Posterior vena cava (tissue), 2 donors: ENCODE measurements at places on chromosomes 16 and 17. TPM values are rescaled to one million over a fixed set of nuclear protein-coding genes. Genes with fewer than 3 reads are reported as not detected.
A peak's percentile ranks its signal among the peaks of the same experiment; 100 is the strongest.

The ABCC6 gene
- 0.38 TPM for total RNA-seq

- DNase-seq = peak; percentile 5
Observed at GRCh38 chr16:66295213-66295612, 71.3 kb upstream of the CDH5 start.

DNA sequence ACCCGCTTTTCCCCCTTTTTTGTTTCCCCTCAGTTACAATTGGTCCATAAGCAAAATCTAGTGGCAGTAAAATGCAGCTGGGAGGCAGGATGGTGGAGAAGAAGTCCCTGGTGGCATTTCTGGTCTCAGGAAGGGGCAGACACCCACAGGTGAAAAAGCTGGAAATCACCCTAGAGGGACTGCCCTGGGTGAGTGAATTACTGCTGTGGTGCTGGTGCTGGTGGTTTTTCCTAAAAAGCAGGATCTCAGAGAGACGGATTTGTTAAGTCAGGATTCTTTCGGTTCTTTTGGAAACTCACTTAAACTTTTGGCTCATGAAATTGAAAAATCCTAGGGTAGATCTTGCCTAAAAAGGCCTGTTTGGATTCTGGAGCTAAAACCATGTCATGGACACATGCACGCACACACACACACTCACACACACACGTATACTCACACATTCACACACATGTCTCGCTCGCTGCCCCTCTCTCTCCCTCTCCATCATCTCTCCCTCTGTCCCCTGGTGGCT is 65.8 kb downstream of the NKD1 start:
- no peak for DNase-seq

GRCh38 chr16:58306327-58306726 is 11.5 kb upstream of the PRSS54 start:
- no peak for DNase-seq

The OR4D1 gene
- total RNA-seq = not detected

The CCL2 gene
- total RNA-seq = 155 TPM

GRCh38 chr17:42691021-42691545 is 8.8 kb downstream of the CNTNAP1 start:
- DNase-seq = no peak

DNA sequence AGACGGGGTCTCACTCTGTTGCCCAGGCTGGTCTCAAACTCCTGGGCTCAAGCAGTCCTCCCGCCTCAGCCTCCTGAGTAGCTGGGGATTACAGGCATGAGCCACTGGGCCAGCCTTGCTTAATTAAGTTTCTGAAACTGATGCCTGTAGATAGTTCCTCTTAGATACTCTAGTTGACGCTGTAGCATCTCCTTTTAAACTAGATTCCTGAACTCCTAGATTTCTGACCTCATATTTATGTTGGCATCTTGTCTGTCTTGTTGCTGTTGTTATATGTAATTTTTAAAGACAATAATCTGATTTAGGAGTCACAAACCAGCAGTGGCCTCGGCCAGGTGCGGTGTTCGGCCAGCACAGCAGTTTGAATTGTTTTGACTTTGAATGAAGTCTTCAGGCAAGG is 37.5 kb downstream of the DHRS7B start:
- no peak for DNase-seq

The TLCD2 gene
- 8.2 TPM for total RNA-seq

The NFATC3 gene
- 30.8 TPM for total RNA-seq

- DNase-seq = peak; percentile 98
Observed at GRCh38 chr17:37358830-37359681, 16.7 kb upstream of the C17orf78 start.

DNA sequence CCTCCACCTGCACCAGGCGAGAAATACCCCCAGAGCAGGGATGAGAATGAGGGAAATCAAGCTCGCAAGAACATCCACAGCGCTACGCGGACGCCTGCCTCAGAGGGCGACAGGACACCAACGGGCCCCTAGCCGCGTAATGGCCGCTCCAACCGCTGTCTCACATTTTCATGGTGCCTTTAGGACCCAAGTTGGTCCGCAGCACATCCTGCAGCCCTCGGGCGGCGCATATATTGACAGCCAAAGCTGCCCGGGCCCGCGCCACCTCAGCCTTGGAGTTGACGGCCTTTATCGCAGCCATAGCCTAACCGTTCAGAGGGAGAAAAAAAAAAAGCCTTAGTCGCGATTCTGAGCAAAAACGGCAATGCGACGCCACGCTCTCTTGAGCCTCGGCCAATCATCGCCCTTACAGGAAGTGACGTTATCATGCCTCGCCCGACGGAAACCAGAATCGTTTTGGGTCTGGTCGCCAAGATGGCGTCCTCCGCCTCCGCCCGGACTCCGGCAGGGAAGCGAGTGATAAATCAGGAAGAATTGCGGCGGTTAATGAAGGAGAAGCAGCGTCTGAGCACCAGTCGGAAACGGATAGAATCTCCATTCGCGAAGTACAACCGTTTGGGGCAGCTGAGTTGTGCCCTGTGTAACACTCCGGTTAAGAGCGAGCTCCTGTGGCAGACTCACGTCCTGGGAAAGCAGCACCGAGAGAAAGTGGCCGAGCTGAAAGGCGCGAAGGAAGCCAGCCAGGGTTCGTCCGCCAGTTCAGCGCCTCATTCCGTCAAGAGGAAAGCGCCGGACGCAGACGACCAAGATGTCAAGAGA is at the start of the genes CCT6B and ZNF830:
CCT6B (minus strand) TSS at position 368 of the 819 bp plus-strand sequence; CDS start at position 301, 67 bp downstream.
ZNF830 (plus strand) TSS at position 448 of the 819 bp plus-strand sequence; CDS start at position 475, 27 bp downstream.
- DNase-seq = peak; percentile 97

GRCh38 chr17:28963841-28964240 is 12.5 kb upstream of the PHF12 start:
- peak; percentile 42 for DNase-seq
